ENCODE measurements at places on chromosomes 2 and 18. TPM values are rescaled to one million over a fixed set of nuclear protein-coding genes. Genes with fewer than 3 reads are reported as not detected.

DNA sequence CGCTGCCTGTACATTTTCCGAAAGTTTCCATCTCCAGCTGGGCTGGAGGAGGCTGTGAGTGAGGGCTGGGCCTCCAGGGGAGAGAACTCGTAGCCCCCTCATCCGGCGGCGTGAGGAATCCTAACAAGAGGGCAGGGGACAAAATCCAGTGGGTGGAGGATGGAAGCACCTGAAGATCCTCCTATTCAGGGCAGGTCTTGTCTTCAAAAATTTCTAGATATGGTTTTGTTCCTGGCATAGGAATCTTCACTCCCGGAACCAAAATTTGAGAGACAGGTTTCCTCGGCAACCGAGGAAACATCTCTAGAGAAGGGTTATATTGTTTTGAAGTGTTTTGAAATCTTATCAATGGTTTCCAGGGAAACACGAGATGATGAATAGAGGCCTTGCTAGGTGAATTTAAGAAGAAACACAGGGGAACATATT, 136.7 kb downstream of the SH3BP4 start:
- no peak for DNase-seq

- DNase-seq = no peak
Measured at GRCh38 chr2:105571445-105571987, 172.7 kb upstream of the FHL2 start.

TM4SF20 gene
- total RNA-seq = not detected

DNA sequence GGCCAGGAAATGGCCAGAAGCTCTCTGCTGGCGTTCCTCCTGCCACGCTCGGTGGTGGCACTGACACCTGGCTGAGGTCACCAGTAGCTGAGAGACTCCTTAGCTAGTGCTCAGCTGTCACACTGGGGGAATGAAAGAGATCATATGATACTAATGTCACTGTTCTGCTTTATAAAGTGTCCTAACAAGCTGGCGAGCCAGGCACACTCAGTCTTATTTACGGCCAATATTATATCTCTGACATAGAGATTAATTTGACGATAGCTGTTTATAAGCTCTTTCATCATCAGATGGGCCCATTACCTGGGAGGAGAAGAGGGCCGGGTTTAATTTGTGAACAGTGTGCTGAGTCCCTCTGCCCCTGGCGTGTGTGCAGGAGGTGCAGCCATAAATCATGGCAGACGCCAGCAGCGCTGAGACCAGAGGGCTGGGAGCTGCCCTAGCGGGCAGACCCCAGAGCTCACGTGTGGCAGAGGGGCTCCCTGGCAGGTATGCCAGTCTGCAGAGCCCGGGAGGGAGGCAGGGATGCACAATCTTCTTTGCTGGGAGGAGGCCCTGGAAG, 246.5 kb downstream of the HAUS1 start:
- no peak for DNase-seq

DNA sequence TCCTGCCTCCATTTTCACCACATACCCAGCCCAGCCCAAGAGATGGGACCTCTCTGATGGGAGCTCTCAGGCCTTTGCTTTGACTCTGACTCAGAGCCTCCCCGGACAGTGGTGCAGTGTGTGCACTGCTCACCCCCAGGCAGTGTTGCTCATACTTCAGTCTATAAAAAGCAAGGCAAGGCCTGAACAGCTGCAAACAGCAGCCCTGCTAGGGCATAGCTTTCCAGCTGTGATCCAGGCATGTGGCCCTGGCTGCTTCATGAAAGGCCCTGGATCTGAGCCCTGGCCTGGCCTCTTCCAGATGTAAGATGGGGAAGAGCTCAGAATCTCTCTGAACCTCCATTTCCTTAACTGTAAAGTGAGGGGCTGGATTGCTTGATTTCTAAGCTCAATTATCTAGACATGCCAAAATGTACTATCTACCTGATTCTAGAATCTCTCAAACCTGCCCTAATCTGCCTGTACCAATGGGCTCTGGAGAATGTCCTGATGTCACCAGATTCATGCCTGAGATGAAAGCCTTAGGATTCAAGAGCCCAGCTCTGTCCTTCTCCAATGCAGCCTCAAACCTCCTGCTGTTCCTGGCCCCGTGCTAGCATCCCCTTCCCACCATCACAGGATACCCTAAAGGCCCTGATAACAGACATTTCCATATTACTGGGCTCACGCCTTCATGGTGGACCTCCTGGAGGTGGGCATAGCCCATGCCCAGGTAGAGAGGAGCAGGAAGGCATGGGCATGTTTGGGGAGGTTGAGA, 206.9 kb downstream of the ARL4C start:
- DNase-seq = peak; percentile 51

REEP1 gene
- 0.11 TPM for total RNA-seq

FBXO36 gene
- 1.1 TPM for total RNA-seq

DNA sequence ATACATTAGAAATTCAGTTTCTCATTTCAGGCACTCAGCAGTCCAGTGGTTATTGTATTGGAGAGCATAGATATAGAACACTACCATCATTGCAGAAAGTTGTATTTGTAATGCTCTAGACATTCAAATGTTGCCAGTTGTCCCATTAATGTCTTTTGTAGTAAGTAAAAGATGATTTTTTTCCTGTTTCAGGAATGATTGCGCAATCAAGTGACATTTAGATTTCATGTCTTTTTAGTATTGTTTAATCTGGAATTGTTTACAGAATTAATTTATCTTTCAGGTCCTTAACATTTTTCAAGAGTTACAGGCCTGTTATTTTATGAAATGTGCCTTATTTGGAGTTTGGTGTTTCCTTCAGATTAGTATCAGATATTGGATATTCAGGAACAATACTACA, 134.7 kb downstream of the MSTN start:
- DNase-seq = no peak

GRCh38 chr2:67867735-67868134, 195.1 kb downstream of the C1D start:
- DNase-seq = no peak

EFHD1 gene
- total RNA-seq = 7.6 TPM

GRCh38 chr2:96107708-96108065, 8.7 kb downstream of the ADRA2B start:
- DNase-seq = peak; percentile 19

DNA sequence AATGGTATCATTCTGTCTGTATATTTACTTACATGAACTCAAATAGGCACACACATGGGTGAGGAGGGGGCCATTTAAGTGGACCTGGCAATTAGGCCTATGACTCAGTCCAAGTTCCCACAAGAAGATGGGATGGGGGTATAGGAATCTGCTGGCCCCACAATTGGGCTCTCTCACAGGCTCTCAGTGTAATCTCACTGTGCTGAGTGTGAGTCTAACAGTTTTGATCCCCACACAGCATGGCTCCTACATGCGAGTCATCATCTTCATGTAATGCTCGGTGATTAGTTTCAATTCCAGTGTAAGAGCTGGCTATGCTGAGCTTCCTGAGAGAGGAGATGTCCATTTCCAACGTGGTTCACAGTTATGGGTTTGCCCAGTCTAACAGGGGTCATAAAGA, 114.0 kb downstream of the GATA6 start:
- no peak for DNase-seq

GRCh38 chr2:77161009-77161408, 361.2 kb downstream of the LRRTM4 start:
- DNase-seq = no peak

DNA sequence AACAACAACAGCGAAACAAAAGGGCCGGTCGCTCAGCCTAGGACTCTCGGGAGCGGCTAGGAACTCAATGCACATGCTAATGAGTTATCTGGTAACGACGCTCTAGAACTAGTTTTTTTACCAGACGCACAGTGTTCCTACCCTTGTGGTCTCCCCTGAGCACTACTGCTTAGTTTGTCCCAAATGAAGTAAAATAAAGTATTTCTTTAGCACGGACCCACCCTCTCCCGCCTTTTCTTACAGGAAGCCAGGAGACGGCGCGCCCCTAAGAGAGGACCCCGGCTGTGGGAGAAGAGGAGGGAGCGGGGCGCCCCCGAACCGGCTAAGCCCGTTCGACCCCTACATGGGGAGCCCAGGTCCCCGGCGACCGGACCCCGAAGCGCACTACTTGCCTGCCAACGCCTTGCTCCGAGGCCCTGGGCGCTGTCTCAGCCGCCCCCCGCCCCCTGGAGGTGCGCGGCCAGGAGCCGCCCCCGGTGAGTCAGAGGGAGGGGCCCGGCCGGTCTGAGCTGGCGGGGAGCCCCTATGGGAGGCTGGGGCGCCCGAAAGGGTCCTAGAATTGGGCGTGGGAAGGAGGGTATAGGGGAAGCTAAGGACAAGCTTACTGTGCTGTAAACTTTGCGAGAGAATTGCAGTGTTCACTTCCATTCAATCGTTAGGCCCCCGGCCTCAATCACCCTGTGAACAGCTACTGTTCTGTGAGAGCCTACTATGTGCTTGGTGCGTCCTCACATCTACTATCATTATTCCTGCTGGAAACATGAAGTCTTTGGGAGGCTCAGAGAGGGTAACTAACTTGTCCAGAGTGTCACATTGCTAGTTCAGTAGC, 3.6 kb upstream of the CAPG start:
- DNase-seq = peak; percentile 71

- no peak for DNase-seq
Measured at GRCh38 chr18:22408059-22408458, 9.7 kb downstream of the CTAGE1 start.

DNA sequence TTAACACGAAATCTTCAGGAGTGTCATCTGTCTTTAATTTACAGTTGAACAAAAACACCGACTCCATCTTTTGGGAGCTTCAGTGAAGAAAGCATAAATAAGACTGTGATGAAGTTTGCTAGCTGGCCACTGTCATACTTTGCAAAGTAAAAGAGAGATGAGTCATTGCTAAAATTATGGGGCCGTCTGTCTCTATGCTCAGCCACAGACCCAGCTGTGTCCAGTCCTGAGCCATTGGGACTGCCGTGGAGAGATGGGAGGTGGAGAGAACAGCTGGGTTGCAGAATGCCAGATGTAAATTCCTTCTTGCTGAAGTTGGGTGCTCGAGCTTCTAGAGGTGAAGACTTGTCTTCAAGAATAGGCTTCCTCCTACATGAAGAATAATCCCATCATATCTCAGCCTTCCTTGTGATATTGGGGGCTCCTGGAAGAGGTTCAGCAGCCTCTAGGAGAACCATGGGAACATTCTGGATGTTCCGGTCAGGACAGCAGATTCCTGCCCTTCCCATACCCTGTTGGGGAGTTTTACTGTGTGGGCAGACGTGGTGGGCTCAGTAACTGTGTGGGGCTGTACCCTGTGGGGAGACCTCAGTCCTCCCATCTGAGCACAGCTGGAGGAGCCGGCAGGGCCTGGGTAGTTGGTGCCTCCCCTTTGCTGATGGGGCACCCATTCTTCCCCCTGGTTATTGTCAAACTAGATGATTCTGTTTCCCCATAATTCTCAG, 71.1 kb downstream of the LDLRAD4 start:
- DNase-seq = no peak

DNA sequence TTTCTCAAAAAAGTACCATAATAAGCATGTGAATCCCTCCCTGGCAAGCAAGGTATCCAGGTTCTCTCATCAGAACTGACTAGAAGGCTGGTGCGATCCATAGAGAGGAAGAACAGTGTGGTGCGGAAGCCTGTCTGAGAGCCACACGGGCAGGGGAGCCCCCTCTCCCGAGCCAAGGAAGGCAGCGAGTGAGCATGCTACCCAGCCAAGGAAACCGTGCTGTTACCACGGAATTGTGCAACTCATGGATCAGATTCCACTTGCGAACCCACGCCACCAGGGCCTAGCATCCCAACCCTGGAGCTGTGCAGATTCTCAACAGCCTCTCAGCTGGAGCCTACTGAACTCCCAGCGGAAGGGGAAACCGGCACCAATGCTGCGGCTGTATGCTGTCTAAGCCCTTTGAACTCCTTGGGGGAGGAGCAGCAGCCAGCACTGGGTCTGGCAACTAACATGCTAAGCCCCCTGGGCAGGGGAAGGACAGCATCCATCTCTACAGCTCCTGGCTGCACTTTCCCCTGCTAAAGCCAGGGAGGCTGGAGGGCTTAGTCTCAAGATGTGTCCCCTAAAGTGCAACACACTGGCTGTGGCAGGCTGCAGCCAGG, 823.1 kb downstream of the EPHA4 start:
- DNase-seq = no peak

TMEFF2 gene
- total RNA-seq = not detected

DNA sequence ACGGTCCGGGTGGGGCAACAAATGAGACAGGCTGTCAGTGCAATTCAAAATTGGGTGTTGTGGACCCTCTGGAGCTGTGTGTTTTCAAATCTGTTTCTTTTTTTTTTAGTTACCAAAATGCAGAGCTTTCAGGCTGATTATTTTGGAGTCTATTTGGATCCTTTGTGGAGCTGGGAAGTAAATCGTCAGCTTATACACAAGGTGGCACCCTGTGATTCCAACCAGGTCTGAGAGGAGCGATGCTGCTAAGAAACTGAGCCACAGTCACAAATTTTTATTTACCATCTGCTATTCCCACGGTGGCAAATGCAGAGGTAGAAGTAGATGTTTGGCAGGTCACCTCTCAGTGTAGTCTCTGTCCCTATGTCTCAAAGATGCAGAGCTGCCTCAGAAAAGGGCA, 3.8 kb upstream of the EPC2 start:
- no peak for DNase-seq

STEAP3 gene
- total RNA-seq = not detected

DNA sequence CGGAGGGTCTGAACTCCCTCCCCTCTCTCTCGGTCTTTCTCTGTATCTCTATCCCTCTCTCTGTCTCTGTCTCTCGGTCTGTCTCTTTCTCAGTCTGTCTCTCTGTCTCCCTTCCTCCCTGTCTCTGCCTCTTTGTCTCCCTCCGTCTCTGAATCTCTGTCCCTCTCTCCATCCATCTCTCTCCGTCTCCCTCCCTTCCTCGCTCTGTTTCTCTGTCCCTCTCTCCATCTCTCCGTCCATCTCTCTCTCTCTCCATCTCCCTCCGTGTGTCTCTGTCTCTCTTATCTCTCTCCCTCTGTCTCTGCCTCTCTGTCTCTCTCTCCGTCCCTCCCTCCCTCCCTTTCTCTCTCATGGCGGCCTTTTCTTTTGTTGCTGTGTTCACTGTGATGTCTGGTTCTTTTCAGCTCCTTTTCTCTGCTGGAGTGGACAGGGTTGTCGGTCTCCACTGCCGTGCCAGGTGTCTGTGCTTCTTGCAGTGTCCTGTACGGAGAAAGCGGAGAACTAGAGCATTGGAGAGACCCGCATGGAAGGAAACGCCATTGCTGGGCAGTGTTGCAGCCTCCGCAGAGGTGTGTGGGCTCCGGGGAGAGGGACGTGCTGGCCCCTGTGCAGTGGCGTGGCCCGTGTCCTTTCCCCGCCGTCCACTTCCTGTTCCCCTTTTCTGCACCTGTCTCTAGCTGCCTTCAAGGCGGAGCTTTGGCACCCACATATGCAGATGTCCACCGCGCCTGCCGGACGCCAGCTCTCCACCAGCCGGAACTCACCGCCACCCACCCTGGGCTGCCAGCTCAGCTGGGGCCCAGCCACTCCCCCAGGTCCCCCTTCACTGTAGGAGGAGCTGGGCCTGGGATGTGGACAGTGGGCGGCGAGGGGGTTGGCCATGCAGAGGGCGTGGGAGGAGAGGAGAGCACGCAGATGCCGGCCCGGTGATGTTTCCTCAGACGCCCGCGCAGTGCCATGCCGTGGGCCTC, 113.1 kb downstream of the NFATC1 start:
- peak; percentile 23 for DNase-seq

FBXO48 gene
- 4.3 TPM for total RNA-seq

CPLX4 gene
- not detected for total RNA-seq

All from activated naive CD8-positive, alpha-beta T cell treated with anti-CD3 and anti-CD28 coated beads, Interleukin-2, amount 10 ng/mL, durations not matched to agents 7 days and 5 days (primary cell).